Activated T-cell treated with anti-CD3 and anti-CD28 coated beads, Interleukin-2, amount 50 U/mL, for 72 hours (primary cell): ENCODE measurements at places on chromosomes 7 and 10. TPM values are rescaled to one million over a fixed set of nuclear protein-coding genes. Genes with fewer than 3 reads are reported as not detected.

Gene PIK3CG
- 10.2 TPM for total RNA-seq

Gene TWIST1
- 6.5 TPM for total RNA-seq

Gene FFAR4
- not detected for total RNA-seq

Gene IFIT1B
- not detected for total RNA-seq

Gene FRMPD2
- total RNA-seq = not detected

Gene SH2D4B
- 0.34 TPM for total RNA-seq

Gene WEE2
- not detected for total RNA-seq

Gene CHST3
- total RNA-seq = 0.16 TPM

Gene VAX1
- not detected for total RNA-seq

Gene FAM24A
- total RNA-seq = not detected

Gene LRIT1
- not detected for total RNA-seq

Gene CCL24
- 0.46 TPM for total RNA-seq

Gene STARD3NL
- total RNA-seq = 26.7 TPM

Gene SPDYE9
- total RNA-seq = not detected

Gene GJD4
- total RNA-seq = not detected

Gene LDB3
- 0.14 TPM for total RNA-seq

Gene NODAL
- total RNA-seq = not detected

Gene PSTK
- total RNA-seq = 7.1 TPM

Gene ATP6V1F
- total RNA-seq = 68.3 TPM

Gene GCK
- total RNA-seq = 0.67 TPM

Gene NT5C2
- 99.6 TPM for total RNA-seq

Gene EPHA1
- 4.2 TPM for total RNA-seq

Gene TMEM176B
- not detected for total RNA-seq

Gene PNLIPRP3
- not detected for total RNA-seq

Gene HOXA2
- total RNA-seq = not detected

Gene NSUN5
- 53.5 TPM for total RNA-seq

Gene ENTPD1
- total RNA-seq = 0.53 TPM

Gene ACSL5
- 49.5 TPM for total RNA-seq

Gene STK31
- 1.3 TPM for total RNA-seq

Gene KLF14
- total RNA-seq = 0.09 TPM

Gene CRYGN
- 0.53 TPM for total RNA-seq

Gene EMX2
- total RNA-seq = not detected

Gene ZNF365
- 0.30 TPM for total RNA-seq

Gene RSPH10B2
- 0.89 TPM for total RNA-seq

Gene VWDE
- 2.7 TPM for total RNA-seq
